CD4-positive, alpha-beta T cell treated with Interleukin-21 for 1 hour (primary cell): ENCODE measurements at places on chromosomes 11 and 22.

GRCh38 chr22:36619797-36620399 lies 83.7 kb downstream of the CACNG2 start:
- DNase-seq, result no peak

GRCh38 chr11:116611998-116612620 lies 160.7 kb downstream of the BUD13 start:
- no peak for DNase-seq

GRCh38 chr11:116697639-116698038 lies 75.1 kb downstream of the BUD13 start:
- DNase-seq, result no peak

DNA sequence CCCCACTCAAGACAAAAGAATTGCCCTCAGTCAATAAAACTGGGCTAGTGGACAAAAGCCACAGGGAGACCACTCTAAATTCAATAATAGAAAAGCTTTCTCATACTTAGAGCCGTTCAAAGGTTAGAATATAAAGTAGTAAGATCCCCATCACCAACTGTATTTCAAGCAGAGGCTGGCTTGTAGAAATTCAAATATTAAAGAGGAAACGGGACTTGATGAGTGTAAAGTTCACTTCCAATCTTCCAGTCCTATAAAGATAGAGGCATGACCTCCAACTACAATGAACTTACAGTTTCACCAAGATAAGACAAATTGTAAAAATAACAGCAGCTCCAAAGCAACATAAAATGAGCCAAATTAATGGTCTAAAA lies 70.4 kb downstream of the CCDC34 start:
- DNase-seq, result no peak

- no peak for DNase-seq
These were observed 99.6 kb downstream of the PGR start for GRCh38 chr11:101030015-101030414.

GRCh38 chr11:68211546-68211945 lies 1.6 kb downstream of the KMT5B start:
- no peak for DNase-seq

DNA sequence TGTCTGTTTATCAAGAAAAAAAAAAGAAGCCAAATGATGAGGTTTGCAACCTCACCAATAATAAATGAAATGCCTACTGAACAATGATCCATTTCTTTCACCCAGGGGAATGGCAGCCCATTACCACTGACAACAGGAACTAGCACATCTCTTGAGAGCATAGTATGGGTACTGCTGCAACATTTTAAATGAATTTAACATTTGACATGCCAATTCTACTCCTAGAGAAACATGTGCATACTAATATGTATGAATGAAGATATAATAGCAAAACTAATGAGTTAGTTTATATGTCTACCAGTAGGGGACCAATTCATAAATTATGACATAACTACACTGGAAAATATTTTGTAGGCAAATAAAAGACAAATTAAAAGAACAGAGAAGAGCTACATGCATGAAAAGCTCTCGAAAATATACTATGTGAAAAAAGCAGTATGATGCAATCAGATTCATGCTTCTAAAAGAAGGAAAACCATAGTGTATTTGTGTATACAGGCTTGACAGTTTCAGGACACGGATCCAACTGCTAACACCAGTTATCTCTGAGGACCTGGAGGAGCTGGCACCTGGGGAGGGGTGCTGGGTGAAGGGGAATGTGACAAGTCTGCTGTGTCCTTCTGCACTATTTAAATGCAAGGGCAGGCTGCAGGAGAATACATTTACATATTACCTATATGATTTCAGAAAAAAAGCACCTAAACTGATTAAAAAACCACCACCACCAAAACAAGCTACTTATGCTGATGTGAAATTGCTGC lies 6.9 kb downstream of the SMCO4 start:
- DNase-seq, result no peak

DNA sequence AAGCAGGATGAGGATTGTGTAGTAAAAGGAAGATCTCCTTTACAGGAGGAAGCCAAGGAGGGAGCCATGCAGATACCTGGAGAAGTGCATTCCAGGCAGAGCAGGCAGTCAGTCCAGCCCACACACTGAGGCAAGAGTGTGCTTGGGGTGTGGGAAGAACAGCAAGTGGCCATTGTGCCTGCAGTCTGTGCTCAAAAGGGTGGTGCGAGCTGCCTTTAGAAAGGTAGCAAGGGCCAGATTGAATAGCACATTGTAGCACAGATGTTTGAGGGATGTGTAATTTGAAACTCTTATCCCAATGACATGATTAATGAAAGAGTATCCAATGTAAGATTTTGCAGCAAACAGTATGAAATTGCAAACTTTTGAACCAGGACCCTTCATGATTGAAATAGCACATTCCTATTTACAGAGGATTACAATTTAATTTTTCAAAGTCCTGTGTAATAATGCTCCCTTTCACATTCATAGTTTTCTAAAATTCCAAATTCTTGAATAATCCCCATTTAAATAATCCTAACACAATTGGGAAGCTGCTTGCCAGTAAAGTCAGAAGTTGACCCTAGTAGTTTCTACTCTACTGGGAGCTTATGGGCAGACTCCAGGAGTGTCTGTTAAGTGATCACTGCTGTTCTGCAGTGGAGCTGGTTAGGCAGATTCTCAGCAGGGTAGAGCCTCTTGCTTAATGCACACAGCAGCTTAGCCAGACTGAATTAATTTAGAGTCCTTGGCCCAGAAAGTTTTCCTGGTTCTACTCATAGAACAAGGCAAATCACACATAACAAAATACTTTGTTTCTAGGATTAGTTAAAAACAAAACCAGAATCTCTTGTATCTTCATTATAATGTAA lies 78.1 kb downstream of the CYB5R2 start:
- no peak for DNase-seq

- no peak for DNase-seq
These were observed 2.7 kb upstream of the NXPE1 start for GRCh38 chr11:114562166-114562916.

GRCh38 chr11:77127235-77127911 lies 673 bp upstream of the MYO7A start:
- peak; percentile 52 for DNase-seq

DNA sequence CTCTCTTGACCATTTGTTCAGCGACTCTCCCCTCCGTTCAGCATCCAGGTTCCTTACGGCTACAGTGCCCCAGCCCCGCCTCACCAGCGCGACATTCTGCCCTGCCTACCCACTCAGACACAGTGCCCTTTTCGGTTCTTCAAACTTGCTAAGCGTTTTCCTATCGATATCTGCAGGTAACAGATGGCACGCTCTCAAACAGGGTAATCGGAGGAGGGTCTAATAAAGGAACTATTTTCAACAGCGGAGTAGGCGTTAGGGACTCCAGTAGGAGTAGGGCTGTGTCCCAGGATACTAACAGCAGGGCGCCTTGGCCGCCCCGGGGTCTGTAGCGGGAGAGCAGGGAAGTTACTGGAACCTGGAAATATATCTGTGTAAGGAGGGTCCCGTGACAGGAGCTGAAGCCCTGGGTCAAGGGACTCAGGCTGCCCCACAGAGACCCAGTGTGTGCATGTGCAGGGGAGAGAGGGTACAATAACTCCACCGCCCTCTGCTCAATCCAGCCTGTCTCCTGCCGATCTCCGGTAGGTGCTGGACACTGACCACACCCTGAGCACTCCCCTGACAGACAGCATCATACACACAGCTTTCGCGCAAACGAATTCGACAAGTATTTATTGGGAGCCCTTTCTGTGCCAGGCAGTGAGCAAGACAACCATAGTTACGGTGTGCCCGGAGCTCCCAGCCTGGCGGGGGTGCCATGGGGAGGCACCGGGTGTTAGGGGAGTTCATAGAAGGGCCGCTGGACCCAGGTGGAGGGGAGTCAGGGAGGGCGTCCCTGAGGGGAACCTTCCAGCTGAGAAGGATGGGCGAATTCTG lies 2.1 kb downstream of the KLHL35 start:
- no peak for DNase-seq

- peak; percentile 46 for DNase-seq
These were observed 2.5 kb downstream of the PLAAT2 start for GRCh38 chr11:63560506-63561180.

DNA sequence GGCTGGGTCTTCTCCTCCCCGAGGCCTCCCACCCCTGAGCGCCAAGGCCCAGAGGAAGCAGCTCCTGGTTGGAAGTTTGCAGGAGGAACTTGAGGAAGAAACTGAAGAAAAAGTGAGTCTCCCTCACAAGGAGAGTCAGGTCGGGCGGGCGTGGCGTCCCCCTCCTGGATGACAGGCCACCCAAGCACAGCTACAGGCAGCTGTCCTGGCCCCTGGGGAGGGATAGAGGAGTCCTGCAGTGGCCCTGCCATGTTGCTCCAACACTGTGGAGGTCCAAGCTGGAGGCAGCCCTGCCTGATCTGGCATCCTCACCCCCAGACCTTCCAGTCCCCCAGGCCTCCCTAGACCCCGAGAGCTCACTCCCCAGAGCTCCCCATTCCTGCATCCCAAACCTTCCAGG lies 1150.1 kb downstream of the BRD1 start:
- no peak for DNase-seq

- DNase-seq, result peak; percentile 11
These were observed 11.5 kb upstream of the RAB39A start for GRCh38 chr11:107916671-107917241.

- DNase-seq, result no peak
These were observed 11.5 kb downstream of the STARD10 start for GRCh38 chr11:72782081-72782920.

DNA sequence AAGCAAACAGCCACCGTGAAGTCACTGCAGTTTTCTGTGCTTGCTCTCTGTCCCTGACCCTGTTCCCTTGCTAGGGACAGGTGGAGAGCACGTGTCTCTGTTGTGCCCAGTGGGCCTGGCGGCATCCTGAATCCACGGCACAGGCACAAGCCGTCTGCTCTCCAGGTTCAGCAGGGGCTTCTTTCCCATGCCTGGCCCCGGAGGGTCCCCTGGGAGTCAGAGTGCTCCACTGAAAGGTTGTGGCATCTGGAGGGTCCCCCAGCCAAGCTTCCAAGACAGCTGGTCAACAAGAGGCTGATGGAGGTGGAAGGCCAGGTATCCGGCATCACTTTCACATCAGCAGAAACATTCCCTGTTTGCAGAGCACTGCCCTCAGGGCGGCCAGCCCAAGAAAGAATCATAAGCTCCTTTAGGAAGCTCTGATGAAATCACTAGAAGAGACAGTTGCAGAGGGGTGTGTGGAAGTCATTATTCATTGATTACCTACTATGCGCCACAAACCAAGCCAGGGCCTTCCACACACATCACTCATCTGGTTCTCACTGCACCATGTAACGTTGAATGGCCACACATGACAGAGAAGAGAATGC lies 346.4 kb upstream of the B3GAT1 start:
- no peak for DNase-seq

- no peak for DNase-seq
These were observed 6.3 kb downstream of the DAGLA start for GRCh38 chr11:61686469-61686868.

DNA sequence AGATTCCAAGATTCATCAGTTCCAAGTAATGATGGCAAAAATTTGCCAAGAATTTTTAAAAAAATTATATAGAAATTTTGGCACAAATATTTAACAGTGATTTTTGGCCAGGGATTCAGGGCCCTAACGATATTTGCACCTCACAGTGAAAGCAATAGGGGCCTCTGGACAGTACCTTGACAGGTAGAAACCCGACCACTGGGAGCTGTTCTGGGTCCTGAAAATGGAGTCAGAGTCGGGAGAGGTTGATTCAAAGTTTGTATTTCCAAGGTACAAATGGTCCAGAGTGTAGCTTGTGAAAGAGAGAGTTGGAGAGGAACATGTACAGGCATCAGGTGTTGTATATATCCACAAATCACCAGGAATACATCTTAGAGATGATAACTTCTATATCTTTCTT lies 41.6 kb downstream of the MRGPRX2 start:
- DNase-seq, result no peak

GRCh38 chr22:19679522-19680101 lies 34.7 kb upstream of the SEPTIN5 start:
- peak; percentile 32 for DNase-seq

DNA sequence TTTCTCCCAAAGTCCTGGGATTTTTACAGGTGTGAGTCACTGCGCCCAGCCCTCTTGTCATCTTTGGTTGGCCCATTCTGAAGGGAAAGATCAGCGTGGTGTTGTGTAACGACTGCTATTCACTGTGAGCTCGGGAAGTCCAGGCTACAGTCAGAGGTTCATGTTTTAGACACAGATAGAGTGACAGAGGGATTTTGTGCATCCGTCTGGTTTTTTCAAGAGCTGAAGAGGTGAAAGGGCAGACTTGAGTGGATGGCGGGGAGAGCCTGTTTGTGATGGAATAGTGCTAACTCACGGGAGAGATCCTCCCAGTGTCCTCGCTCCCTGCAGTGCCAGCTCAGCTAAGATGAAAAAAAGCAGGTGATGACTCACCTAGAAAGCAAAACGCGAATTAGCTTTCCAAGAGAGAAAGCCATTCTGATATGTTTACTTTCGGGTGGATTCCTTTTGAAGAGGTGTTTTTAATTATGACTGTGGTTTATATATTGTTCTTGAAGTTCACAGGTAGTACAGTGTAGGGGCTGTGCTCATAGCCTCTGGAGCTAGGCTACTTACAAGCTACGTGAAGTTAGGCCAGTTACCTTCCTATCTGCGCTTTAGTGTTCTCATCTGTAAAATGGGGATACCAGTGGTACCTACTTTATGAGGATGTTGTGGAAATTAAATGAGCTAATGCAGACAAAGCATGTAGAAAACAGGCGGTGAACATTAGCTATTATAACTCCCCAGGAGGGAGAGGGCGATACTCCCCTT lies 67.2 kb downstream of the C11orf91 start:
- no peak for DNase-seq

DNA sequence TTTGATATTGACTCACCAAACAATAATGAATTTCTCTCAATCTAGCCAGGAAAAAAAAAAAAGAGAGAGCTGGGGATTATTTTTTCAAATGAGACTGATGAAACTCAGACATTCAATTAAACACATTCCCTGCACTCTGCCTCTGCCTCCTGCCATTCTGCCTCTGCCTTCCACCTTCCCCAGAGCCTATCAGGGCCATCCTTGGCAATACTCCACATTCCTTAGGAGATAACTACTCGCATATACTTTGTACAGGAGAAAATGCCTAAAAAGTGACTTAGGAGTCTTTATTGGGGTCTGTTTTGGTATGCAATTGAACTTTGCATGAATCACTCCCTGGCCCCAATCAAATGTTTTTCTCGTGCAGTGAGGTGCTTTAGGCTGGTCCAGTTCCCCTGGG lies 246.6 kb upstream of the PLET1 start:
- DNase-seq, result no peak

GRCh38 chr11:36586543-36586942 lies 7.8 kb upstream of the IFTAP start:
- no peak for DNase-seq

DNA sequence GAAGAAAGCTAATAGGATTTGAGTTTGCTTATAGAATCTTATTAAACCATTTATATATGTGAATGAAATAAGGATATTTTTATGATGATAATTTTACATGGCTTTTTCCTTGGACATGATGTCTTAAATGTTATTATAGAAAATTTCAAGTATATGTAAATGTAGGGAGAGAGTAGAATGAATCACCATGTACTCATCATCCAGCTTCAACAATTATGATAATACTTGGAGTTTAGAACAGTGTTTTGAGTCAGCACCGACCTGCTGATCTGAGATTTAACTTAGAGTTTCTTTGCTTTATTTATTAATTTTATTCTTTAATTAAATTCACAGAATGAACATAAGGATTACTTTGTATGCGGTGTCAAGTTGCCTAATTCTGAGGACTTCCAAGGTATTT lies 193.5 kb downstream of the UVRAG start:
- no peak for DNase-seq

GRCh38 chr11:124674571-124674970 lies 867 bp downstream of the SPA17 start:
- no peak for DNase-seq

GRCh38 chr11:18633256-18634139 lies 644 bp downstream of the SPTY2D1 start:
- peak; percentile 26 for DNase-seq
